ENCODE measurements at places on chromosomes 5 and 9. TPM values are rescaled to one million over a fixed set of nuclear protein-coding genes. Genes with fewer than 3 reads are reported as not detected.

DNA sequence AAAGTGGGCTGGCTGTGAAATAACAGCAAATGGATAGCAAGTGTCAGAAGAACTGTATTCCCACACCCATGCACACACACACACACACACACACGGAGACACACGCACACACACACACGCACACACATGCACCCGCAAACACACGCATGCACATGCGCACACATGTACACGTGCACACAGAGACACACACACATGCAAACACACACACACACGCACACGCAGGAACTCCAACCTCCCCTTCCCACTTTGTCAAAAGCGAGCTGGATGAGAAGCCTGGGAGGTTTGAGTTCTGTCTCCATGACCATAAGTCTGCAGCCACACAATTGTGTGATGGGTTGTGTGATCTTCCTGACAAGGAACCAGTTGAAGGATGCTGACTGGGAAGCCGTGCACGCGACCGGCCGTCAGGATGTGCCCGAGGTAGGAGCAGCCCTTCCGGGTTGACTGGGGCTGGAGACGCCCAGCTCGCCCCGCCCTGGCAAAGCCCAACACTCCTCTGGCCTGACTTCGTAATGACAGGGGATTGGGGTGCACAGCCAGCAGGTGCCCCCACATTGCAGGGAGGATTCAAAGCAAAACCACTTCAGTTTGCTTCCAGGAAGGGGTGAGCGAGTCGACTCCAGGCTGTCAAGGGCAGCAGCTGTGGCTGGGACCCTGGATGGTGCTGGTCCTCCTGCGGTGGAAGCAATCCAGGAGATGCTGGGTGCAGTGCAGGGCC, 29.3 kb upstream of the NKD2 start:
- DNase-seq = no peak

GALT gene
- 28.6 TPM for total RNA-seq

RXRA gene
- total RNA-seq = 192 TPM

DNA sequence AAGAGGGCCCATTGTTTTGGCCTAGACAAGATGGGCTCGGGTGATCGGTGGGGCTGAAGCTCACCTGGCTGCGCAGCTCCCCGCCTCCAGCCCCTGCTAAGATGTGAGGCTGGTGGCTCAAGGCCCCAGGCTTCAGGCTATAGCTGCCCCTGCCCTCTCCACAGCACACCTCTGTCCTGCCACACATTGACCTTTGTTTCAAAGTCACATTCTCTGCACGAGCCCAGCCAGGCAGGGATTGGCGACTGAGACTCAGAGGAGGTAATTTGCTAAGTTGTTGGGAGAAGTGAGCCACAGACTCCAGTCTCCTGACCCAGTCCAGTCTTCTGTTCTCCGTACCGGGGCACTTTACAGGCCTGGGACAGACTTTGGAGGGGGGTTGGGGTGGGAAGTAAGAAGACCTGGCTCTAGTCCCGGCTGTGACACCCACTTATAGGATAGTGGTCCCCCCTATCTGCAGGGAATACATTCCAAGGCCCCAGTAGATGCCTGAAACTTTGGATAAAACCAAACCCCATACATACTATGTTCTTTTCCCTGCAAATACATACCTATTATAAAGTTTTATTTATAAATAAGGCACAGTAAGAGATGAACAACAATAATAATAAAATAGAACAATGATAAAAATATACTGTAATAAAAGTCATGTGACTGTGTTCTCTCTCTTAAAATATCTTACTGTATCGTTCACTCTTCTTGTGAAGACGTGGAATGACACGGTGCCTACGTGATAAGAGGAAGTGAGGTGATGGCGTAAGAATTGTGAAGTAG, 13.3 kb downstream of the PDGFRB start:
- DNase-seq = no peak

SPINK7 gene
- total RNA-seq = not detected

DNA sequence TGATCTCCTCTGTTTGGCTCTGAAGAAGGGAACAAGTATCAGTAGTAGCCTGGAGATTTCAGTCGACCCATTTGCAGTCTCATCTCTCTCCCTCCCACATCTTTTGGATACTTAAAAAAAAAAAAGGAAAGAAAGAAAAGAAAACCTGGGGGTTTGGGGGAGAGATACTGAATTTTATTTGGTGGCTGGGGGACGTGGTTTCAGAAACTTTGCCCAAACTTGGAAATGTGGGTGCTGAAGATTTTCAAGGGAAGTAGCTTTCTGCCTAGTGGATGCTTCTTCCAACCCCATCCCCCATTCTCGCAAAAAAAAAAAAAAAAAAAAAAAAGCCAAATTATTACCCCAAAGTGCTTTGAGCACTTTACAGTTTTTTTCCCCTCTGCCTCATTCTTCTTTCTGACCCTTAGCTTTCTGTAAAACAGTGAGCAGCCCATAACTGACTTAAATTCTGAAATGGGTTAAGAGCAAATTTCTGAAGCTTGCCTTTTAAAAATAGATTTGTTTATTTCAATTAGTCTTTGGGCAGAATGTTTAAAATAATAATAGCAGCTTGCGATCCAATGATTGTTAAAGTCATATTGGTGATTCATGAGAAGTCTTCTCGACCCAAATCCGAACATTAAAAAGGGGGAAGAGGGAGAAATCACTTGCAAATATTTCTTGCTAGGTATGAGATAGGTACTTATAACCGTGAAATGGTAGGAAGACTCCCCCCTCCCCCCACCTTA, 894 bp downstream of the FST start:
- no peak for DNase-seq

All from psoas muscle (tissue), 8 donors.